ENCODE measurements at places on chromosomes 2 and 18.

DNA sequence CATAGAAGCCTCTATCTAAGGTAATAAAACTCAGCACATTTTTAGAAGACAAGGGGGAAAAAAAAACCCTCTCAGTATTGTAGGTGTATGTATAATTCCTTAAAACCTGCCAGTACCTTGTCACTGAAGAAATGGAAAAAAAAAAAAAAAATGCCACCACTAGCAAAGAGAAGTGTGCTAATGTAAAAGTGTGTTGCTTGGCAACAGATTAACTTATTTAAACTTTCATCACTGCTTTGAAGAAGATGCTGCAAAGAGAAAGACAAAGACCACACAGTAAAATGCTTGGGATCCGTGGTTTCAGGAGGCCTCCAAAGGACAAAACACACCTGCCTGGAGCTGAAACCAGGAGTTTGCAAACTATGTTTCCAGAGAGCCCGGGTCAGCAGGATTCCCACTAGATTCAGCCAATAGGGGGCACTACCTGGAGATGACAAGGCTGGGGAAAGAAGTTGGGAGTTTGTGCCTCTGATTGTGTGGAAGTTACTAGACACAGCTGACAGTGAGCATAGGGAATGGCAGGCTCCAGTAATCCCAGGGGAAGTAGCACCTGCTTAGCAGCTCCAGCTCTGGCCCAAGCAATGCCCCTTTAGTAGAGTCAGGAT lies 169.1 kb upstream of the TRIB2 start:
- DNase-seq: no peak

DNA sequence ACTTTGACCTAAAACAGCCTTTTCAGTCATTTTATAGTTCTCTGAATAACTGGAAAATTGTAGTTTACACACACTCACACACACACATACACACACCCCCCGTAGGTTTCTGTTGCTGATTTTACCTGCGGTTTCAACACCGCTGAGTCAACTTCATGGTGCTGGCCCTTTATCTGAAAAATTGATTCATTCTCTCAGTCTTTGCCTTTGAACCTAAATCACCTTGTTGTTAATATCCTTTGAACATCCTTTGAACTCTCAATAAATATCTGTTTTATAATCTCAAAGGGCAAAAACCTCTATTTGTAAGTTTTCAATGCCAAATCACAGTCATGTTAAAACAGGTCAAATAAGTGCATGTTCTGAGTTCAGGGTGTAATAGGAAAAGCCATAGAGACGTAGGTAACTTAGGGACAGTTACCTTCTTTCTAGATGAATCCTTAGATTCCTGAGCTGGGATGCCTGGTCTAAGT lies 109.0 kb upstream of the BZW1 start:
- no peak for DNase-seq

- no peak for DNase-seq
These were observed 83.4 kb upstream of the RTN4 start for GRCh38 chr2:55133467-55134315.

DNA sequence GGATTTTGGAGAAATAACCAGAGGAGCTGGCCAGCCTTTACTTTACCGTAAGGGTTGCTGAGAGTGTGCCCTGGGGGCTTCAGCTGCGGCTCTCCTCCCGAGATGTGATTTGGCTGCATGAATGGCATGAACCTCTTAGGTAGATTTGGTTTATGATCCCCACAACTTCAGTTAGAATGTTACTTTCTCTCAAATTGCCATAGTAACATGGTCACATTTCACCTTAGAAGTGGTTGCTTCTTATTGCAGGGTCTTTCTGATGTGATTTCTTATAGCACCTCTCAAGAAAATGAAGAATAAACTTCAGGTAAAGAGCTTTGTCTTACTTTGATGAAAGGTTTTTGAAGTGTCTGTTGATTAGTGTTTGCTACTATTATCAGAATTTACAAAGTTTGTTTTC lies 5.6 kb downstream of the PLCL1 start:
- DNase-seq: no peak

DNA sequence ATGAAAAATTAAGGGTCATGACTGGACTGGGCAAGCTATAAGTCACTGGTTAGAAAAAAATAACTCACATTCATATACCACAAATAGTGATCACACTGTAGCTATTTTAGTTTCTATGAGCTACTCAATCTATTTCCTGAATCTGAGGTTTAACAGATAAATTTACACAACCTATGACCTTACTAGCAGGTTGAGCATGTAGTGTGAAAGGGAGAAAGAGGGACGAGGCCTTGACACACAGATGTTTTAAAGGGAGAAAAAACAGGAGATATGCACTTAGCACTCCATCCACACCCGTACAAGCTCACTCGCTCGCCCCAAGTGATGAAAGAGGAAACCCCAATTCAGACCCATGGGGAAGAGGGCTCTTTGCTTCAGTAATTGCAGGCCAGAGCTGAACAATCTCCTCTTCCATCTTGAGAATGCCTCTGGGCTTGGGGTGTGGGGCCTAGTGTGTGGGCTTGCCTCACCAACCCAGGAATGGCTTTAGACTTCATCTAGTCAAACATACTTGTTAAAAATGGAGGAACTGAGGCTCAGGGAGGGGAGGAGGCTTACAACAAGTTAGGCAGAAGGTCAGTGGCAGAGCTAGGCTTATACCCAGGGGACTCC lies 10.7 kb downstream of the CYRIA start:
- no peak for DNase-seq

DNA sequence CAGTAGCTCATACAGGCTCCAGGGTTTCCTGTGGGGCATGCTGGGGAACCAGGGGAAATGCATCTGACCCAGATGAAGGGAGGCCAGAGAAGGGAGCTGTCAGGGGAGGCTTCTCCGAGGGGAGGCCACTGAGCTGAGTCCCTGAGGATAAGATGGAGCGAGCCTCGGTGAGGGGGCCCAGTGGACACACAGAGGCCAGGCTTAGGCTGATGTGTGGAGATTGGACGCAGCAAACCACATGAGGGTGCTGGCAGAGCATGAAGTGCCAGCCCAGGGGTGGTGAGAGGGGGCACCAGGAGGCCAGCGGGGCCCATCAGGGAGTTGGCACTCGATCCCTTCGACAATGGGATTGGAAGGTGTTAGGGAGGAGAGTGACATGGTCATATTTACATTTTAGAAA lies 235.0 kb downstream of the KLHL29 start:
- no peak for DNase-seq

DNA sequence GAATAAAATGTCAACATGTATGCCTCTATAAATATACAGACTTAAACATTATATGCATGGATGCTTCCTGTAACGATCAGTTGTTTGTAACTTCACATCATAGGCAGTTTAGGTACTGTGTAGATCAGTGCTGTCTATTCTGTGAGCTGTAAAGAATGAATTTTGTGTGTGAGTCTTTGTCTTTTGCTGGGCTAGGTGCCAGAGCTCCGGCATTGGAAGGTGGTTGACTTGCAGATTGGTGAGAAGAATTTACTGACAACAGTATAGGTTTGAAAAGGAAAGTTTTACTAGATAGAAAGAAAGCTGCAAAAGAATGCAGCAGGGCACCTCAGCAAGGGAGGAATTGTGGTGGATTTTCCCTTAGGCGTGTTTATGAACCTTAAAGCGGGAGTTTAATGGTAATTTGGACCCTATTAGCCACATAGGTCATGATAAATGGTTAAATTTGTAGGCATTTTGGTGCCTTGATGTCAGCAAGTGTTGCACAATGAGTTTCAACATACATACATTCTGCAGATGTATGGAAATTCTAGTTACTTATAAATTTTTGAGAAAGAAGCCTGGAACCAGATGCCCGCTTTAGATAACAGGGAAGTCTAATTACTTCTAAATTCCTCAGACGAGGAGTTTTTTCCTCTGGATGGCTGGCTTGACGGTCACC lies 6.7 kb upstream of the QPCT start:
- no peak for DNase-seq

GRCh38 chr2:180000434-180000833 lies 6.7 kb downstream of the CWC22 start:
- no peak for DNase-seq

GRCh38 chr2:205699515-205700289 lies 17.4 kb downstream of the NRP2 start:
- DNase-seq: no peak

DNA sequence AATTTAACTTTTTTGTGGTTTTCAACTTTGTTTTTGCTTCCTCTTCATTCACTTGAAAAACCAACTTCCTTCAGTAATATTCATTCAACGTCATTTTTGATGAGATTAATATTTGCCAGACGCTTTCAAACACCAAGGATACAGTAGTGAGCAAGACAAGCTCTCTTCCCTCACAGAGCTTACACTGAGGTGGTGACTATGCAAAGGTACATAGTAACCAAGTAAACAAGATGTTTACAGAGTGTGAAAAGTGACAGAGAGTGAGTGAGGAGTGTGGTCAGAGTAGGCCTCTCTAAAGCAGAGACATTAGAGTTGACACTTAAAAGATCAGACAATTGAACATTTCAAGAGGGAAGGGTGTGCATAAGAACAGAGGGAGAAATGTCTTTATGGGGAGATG lies 155.5 kb downstream of the TMEM247 start:
- DNase-seq: no peak

- no peak for DNase-seq
These were observed 2.2 kb downstream of the TXNDC2 start for GRCh38 chr18:9887992-9888391.

GRCh38 chr2:99821039-99821438 lies 321.4 kb downstream of the AFF3 start:
- DNase-seq: no peak

DNA sequence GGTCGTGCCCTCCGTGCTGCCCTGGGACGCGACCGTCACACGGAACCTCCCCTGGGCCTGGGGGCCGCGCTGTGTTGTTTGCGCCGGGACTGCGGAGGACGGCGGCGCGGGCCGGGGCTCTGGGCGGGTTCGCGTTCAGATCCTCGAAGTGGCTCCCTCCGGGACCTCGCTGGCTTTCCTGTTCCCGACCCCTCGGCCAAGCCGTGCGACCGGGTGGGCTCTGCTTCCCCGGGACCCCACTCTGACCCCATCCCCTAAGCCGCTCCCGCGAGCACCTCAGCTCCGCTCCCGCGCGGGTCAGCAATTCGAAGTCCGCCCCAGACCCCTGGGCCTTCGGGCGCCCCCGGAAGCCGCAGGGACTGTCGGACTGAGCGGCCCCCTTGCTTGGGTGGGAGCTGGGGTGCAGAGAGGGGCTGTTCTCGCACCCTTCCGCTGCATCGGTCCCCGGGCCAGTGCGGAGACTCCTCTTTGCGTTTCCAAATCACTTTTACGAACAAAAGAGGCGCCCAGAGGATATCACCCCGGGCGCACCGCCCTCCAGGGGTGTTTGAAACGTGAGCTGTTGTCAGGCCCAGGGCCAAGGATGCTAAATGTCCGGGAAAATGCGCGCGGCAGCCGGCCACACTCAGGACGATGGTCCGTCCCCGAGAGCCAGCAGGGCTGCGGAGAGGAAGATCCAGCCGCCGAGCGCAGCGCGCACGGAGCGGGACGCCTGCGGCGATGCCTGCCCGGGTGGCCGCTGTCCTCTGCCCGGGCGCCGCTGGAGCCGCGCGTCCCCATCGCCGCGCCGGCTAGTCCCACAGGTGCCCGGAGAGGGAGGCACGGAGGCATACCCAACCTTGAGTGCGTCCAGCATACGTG lies 73.5 kb downstream of the ZCCHC2 start:
- no peak for DNase-seq

GRCh38 chr2:205946226-205946625 lies 139.7 kb downstream of the INO80D start:
- no peak for DNase-seq

DNA sequence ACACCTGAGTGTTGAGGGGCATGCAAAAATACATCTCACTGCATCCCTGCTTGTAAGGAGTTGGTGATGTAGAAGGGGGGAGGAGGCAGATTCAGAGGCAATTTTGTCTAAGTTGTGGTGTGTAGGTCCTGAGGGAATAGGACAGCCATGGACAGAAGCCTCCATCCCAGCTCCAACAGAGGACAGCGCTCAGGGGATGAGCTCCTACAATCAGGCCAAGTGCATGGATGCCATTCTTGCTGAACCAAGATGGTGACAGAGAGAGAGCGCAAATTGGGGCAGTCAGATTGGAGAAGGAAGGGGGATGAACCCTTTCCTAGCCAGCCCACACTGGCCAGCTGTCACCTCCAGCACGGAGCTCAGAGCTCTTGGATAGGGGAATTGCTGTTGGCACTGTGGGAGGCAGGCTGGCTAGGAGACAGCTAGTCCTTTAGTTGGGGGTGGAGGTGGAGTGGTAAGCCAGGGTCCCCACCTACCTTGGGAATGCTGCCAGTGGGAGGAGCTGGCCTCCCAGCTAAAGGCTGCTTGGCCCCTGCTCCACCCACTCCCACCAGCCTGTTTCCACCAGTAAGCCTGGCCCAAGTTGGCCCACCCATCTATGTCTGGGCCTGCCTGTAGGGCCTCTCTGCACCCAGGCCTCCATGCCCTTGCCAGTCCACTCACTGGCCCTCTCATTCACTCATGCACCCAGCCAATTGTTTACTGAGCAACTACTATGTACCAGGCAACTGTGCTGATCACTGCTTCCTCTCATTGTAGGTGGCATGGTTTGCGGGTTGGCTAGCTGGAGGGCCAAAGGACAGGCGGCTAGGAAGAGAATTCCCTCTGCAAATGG lies 2.5 kb upstream of the PER2 start:
- no peak for DNase-seq

- no peak for DNase-seq
These were observed 2.7 kb downstream of the CCDC88A start for GRCh38 chr2:55416786-55417568.

GRCh38 chr2:71608034-71608433 lies 154.7 kb downstream of the DYSF start:
- no peak for DNase-seq

GRCh38 chr2:149841396-149841795 lies 253.8 kb upstream of the MMADHC start:
- DNase-seq: no peak

DNA sequence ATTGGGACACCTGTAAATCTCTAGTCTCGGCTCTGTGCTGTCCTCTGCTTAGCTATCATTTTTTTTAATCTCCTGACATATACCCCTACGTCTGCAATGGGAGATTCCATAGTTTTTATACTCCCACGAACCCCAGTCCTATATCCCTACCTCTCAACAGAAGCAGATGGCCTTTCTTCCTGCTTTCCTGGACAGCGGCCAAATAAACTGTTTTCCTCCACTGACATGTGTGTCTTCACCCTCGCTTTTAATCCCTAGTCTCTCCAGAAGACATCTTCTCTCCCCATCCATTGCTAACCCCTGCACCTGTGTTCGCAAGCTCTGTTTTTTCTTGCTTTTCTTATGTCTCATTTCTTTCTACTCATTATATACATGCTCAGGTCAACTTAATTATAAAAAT lies 395.4 kb downstream of the EPHA4 start:
- DNase-seq: no peak
